ENCODE measurements at places on chromosomes 5 and 9. TPM values are rescaled to one million over a fixed set of nuclear protein-coding genes. Genes with fewer than 3 reads are reported as not detected.

DEPDC1B gene
- 35.7 TPM for total RNA-seq

- no peaks in the 10 kb centered on the region for H3K27me3 ChIP-seq
- H3K4me1 ChIP-seq: no peaks in the 10 kb centered on the region
- H3K27ac ChIP-seq: no peak overlapping the region
- no peaks in the 10 kb centered on the region for H3K36me3 ChIP-seq
- DNase-seq: no peak
These were observed 208.8 kb downstream of the ERCC6L2 start for GRCh38 chr9:96084331-96084734.

DNA sequence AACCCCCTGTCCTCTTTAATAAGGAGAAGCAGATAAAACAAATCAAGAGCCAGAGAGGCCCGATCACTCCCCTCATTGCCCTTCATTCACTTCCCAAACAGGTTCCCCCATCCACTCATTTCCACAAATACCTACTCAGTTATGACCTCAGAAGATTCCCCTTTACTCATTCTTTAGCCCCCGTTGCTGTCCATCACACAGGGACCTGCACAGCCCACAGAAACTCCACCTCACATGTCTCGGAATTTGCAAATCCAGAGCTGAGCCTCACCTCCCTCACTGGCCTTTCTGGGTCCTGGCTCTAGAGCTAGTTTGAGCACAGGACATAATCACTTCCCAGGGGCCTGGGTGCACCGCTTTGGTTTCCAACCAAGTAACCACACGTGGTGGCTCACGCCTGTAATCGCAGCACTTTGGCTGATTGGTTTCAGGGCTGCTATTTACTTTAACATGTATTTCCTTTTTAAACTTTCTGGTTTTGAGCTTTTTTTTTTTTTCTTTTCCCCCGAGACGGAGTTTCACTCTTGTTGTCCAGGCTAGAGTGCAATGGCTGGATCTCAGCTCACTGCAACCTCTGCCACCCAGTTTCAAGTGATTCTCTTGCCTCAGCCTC, 17.8 kb downstream of the ATP6V0E1 start:
- H3K27me3 ChIP-seq: no peaks in the 10 kb centered on the region
- H3K36me3 ChIP-seq: peaks cover 9% of the 10 kb centered on the region
- peak overlapping the region; percentile 28 for H3K4me3 ChIP-seq
- peak overlapping the region; percentile 20 for H3K27ac ChIP-seq

DNA sequence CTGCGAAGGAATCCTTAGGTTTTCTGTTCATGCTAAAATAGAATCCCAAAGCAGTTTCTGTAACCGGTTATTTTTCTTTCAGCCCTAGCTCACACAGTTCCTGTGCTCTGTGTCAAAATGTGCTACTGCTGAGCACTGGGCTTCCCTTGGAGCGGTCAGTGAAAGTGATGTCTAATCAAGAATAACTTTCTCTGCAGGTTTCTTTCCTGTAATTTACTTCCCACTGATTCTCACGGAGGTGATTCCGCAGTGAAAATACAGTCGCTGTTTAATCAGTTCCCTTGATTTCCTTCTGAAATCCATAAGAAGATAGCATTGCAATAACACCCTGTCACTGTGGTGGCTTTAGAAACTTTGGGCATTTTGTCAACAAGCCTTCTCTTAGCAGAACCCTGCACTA, 112.0 kb upstream of the ISL1 start:
- no peaks in the 10 kb centered on the region for H3K36me3 ChIP-seq
- no peak overlapping the region for H3K27ac ChIP-seq
- no peaks in the 10 kb centered on the region for H3K27me3 ChIP-seq
- no peaks in the 10 kb centered on the region for H3K4me1 ChIP-seq

DNA sequence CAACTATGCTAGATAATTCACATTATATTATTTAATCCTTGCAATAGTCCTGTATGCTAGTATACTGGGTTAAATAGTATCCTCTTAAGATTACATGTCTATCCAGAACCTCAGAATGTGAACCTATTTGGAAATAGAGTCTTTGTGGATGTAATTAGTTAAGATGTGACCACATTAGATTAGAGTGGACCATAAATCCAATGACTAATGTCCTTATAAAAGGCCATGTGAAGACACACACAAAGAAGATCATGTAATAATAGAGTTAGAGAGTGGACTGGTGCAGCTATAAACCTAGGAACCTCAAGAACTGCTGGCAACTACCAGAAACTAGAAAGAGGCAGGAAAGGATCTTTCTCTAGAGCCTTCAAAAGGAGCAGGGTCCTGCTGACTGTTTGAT, 263.6 kb upstream of the PTGER4 start:
- no peak overlapping the region for H3K27ac ChIP-seq
- H3K4me3 ChIP-seq: no peak overlapping the region
- no peaks in the 10 kb centered on the region for H3K36me3 ChIP-seq

- no peaks in the 10 kb centered on the region for H3K36me3 ChIP-seq
- no peaks in the 10 kb centered on the region for H3K4me1 ChIP-seq
- H3K4me3 ChIP-seq: no peak overlapping the region
- DNase-seq: no peak
- no peak overlapping the region for H3K27ac ChIP-seq
These were observed 1.1 kb downstream of the BRINP1 start for GRCh38 chr9:119368179-119368578.

CSF1R gene
- total RNA-seq: 4.4 TPM

- no peaks in the 10 kb centered on the region for H3K27me3 ChIP-seq
- H3K27ac ChIP-seq: no peak overlapping the region
- no peaks in the 10 kb centered on the region for H3K36me3 ChIP-seq
- DNase-seq: no peak
These were observed 349.1 kb upstream of the DAP start for GRCh38 chr5:11110128-11110527.

PCDHGC4 gene
- total RNA-seq: 1.1 TPM

SLC25A2 gene
- 0.58 TPM for total RNA-seq

XPA gene
- 10.8 TPM for total RNA-seq

DNA sequence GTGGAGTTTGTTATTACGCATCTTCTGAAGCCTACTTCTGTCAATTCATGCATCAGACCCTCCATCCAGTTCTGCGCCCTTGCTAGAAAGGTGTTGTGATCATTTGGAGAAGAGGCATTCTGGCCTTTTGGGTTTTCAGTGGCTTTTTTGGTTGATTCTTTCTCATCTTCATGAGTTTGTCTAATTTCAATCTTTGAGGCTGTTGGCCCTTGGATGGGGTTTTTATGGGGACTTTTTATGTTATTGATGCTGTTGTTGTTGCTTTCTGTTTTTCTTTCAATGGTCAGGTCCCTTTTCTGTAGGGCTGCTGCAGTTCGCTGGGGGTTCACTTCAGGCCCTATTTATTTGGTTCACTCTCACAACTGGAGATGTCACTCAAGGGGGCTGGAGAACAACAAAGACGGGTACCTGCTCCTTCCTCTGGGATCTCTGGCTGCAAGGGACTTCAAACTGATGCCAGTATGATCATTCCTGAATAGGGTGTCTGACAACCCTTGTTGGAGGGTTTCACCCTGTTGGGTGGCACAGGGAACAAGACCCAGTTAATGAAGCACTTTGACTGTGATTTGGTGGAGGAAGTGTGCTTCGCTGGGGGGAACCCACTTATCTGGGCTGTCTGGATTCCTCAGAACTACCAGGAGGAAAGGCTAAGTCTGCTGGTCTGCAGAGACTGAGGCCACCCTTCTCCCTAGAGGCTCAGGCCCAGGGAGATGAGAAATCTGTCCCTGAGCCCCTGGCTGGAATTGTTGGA, 226.7 kb upstream of the PTGER4 start:
- no peaks in the 10 kb centered on the region for H3K27me3 ChIP-seq
- no peak overlapping the region for H3K4me3 ChIP-seq
- no peaks in the 10 kb centered on the region for H3K36me3 ChIP-seq
- no peak for DNase-seq
- H3K27ac ChIP-seq: no peak overlapping the region

FCN2 gene
- total RNA-seq: not detected

- peaks cover 11% of the 10 kb centered on the region for H3K36me3 ChIP-seq
- no peaks in the 10 kb centered on the region for H3K4me1 ChIP-seq
- no peak for DNase-seq
These were observed 11.9 kb downstream of the ERBIN start for GRCh38 chr5:65938256-65938655.

DNA sequence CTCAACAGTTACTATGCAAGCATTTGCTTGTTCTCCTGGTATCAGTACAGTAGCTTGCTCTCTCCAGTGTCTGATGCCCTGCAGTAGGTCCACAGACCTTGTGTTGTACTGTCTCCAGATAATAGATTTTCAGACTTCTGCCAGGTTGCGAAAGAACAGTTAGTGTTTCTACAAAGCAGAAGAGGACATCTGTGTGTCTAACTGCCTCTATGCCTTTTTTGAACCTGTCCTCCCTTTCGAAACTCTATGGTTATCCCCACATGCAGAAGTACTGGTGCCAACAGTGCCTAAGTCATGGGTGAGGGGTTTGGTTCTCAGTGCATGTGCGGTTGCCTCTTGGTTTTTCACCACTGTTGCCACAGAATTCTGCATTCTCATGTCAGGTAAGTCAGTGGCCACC, 45.9 kb downstream of the KCNN2 start:
- H3K4me1 ChIP-seq: no peaks in the 10 kb centered on the region
- H3K4me3 ChIP-seq: no peak overlapping the region
- no peaks in the 10 kb centered on the region for H3K36me3 ChIP-seq
- DNase-seq: peak; percentile 34
- no peaks in the 10 kb centered on the region for H3K27me3 ChIP-seq
- no peak overlapping the region for H3K27ac ChIP-seq

DNA sequence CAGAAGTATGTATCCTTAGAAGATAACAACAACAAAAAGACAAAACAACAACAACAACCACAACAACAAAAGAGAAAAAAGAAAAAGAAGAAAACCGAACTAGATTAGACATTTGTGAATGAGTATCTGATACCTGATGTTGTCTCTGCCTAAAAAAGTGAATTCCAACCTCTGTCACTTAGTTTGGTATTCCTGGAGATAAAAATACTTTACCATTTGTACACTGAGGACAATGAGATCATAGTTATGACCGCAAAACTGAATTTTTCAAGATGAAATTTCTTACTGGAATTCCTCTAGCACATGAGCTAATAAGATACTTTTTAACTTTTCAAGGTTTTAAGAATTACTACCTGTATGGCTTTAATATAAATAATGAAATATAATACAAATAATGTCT, 54.5 kb downstream of the ALDH1A1 start:
- no peak overlapping the region for H3K4me3 ChIP-seq
- no peaks in the 10 kb centered on the region for H3K4me1 ChIP-seq
- no peak for DNase-seq
- no peak overlapping the region for H3K27ac ChIP-seq
- no peaks in the 10 kb centered on the region for H3K36me3 ChIP-seq

BTNL3 gene
- not detected for total RNA-seq

GRCh38 chr5:115329475-115329874, 33.0 kb upstream of the CCDC112 start:
- H3K27ac ChIP-seq: no peak overlapping the region
- no peak for DNase-seq
- H3K4me1 ChIP-seq: no peaks in the 10 kb centered on the region
- no peaks in the 10 kb centered on the region for H3K36me3 ChIP-seq

DNA sequence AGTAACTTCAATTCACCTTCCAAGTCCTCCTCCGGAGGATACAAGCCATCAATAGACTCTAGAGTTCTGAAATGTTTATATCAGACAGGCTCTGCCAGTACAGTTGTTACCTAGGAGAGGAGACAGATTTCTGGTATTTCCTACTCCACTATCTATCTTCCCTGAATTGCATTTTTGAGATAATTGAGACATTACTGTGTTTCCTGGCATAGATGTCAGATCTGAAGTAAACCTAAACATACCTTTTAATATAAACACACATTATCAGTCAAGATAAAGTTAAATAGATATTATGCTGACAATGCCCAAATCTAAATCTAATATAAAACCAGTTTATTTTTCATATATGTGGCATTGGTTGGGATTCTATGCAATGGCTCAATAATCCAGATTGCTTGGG, 8.2 kb upstream of the TYRP1 start:
- H3K4me1 ChIP-seq: no peaks in the 10 kb centered on the region
- H3K27me3 ChIP-seq: no peaks in the 10 kb centered on the region
- no peak overlapping the region for H3K4me3 ChIP-seq
- DNase-seq: no peak
- no peak overlapping the region for H3K27ac ChIP-seq

- no peak for DNase-seq
- no peak overlapping the region for H3K27ac ChIP-seq
- no peaks in the 10 kb centered on the region for H3K27me3 ChIP-seq
- H3K4me1 ChIP-seq: peaks cover 3% of the 10 kb centered on the region
- no peak overlapping the region for H3K4me3 ChIP-seq
- no peaks in the 10 kb centered on the region for H3K36me3 ChIP-seq
These were observed 337.6 kb upstream of the SEMA6A start for GRCh38 chr5:116912221-116912620.

GRCh38 chr9:134939080-134939733, 21.5 kb upstream of the FCN1 start:
- H3K4me3 ChIP-seq: no peak overlapping the region
- no peaks in the 10 kb centered on the region for H3K27me3 ChIP-seq
- no peak overlapping the region for H3K27ac ChIP-seq
- peaks cover 34% of the 10 kb centered on the region for H3K4me1 ChIP-seq
- DNase-seq: no peak

OR1N1 gene
- total RNA-seq: not detected

COL27A1 gene
- total RNA-seq: 0.10 TPM

FOXB2 gene
- total RNA-seq: not detected

GRCh38 chr5:75338408-75338807, 1.4 kb downstream of the HMGCR start:
- H3K27ac ChIP-seq: peak overlapping the region; percentile 82
- H3K4me1 ChIP-seq: peaks cover 6% of the 10 kb centered on the region
- H3K27me3 ChIP-seq: no peaks in the 10 kb centered on the region
- no peaks in the 10 kb centered on the region for H3K36me3 ChIP-seq

DNA sequence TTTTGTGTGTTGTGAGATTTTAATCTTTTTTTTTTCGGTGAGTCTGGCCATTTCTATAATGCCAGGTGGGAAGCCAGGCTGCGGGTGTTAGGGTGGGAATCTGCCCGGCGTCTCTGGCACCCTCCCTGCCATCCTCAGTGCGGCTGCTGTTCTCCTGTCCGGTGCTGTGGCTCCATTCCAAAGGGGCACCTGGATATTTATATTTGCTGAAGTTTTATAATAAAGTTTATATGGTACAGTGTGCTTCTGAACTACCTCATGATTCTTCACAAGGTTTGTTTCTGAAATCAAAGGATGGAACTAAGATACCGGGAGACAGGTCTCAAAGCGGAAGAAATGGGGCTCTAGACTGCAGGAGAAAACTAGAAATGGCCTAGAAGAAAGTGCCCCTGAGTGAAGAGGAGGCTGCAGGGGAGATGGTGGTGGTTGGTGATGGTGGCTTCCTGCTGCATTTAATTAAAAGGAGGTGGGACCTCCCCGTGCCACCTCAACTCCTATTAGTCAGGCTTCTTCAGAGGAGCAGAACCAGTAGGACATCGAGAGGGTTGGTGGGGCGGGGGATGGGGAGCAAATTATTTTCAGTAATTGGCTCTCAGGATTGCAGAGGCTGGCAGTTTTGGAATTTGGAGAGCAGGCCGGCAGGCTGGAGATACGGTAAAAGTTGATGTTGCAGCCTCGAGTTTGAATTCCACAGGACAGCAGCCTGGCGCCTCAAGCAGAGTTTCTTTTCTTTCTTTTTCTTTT, 102.2 kb upstream of the ICE1 start:
- no peak overlapping the region for H3K27ac ChIP-seq
- no peak overlapping the region for H3K4me3 ChIP-seq
- H3K27me3 ChIP-seq: no peaks in the 10 kb centered on the region

- DNase-seq: no peak
- no peak overlapping the region for H3K4me3 ChIP-seq
- H3K27me3 ChIP-seq: no peaks in the 10 kb centered on the region
- no peak overlapping the region for H3K27ac ChIP-seq
These were observed 34.7 kb upstream of the ADRB2 start for GRCh38 chr5:148791696-148792095.
